ENCODE measurements at places on chromosomes 1 and 21. TPM values are rescaled to one million over a fixed set of nuclear protein-coding genes. Genes with fewer than 3 reads are reported as not detected.

DNA sequence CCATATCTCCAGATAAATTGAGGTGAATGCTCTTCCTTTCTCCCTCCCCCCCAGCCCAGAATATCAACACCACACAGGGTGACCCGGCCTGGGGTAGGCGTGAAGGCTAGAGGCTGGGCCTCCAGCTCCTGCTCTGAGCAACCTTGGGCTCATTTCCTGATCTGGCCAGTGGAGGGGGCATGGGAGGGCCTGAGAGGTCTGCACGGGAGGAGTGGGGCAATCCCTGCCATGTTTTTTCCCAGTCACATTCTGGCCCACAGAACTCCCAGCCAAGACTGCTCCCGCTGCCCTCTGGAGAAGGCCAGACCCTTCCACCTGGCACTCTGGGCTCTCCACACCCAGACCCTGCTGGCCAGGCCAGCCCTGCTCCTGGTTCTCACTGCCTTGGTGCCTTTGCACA, 3.9 kb downstream of the CLDN19 start:
- no peak overlapping the region for H3K4me3 ChIP-seq
- H3K36me3 ChIP-seq: no peaks in the 10 kb centered on the region
- DNase-seq: no peak
- H3K4me1 ChIP-seq: no peaks in the 10 kb centered on the region
- H3K27me3 ChIP-seq: no peaks in the 10 kb centered on the region

Gene CDC42SE1
- total RNA-seq: 56.8 TPM

Gene PERM1
- total RNA-seq: not detected

DNA sequence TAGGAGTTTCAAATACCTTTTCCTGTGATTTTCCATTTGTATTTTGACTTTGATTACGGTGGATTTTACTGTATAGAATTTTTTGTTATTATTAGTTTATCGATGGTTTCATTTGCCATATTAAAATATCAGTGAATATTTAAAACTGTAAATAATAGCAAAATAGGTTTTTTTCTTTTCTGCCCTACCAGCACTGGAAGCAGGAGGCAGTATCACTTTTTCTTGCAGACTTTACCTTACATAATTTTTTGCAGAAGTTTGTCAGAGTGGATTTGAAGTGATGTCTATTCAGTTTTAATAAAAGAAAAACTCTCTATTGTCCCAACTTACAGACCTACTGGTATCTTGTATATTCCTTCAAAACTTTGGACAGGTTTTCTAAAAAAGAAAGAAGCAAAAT, 213.6 kb downstream of the CENPF start:
- no peak overlapping the region for H3K4me3 ChIP-seq
- H3K4me1 ChIP-seq: no peaks in the 10 kb centered on the region
- H3K27ac ChIP-seq: no peak overlapping the region
- H3K27me3 ChIP-seq: no peaks in the 10 kb centered on the region

Gene MROH9
- total RNA-seq: not detected

Gene HFM1
- 11.2 TPM for total RNA-seq

DNA sequence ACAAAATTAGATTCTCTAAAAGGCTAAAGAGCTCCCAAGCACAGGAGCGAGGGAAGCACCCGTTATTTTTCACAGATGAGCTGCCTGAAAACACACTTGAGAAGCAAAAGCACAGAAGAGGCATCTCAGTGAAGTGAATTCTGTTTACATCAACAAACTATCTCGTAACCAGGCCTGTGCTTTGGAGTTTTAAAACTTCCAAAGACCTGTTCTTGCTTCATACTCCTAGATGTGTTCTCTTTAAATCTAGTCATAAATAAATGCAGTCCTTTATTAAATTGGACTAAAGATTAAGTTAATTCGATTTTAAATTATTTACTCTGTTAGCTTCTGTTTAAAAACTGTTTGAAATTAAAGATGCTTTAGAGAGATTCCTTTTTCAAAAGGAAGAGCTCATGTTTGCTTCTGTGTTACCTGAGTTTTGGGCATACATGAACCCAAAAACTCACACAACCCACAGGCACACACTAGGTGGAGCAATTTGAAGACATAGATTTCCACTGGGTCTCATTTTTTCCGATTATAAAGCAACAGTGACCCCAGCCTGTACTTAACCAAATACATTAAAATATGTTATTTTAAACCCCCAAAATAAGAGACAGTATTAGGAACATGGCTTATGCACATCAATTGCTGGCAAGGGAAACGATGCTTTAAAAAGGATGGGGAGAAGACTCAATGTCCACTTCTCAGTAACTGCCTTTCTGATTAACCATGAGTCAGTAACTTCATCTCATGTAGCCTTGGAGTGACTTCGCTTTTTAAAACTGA, 648.2 kb downstream of the SMYD3 start:
- peaks cover 2% of the 10 kb centered on the region for H3K4me1 ChIP-seq
- DNase-seq: no peak
- H3K27ac ChIP-seq: no peak overlapping the region
- H3K27me3 ChIP-seq: no peaks in the 10 kb centered on the region
- no peaks in the 10 kb centered on the region for H3K36me3 ChIP-seq
- H3K4me3 ChIP-seq: no peak overlapping the region

DNA sequence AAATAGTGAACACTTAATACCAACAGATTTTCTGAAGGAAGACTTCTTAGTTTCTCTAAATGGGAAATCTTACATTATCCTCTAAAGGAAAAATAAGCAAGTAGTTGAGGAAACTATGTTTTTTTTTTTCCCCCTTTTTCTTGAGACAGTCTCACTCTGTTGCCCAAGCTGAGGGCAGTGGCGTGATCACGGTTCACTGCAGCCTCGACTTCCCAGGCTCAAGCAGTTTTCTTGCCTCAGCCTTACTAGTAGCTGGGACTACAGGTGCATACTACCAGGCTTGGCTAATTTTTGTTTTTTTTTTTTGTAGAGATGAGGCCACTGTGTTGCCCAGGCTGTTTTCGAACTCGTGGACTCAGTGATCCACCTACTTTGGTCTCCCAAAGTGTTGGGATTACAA, 3.9 kb downstream of the MTR start:
- H3K27ac ChIP-seq: no peak overlapping the region
- no peak for DNase-seq
- no peaks in the 10 kb centered on the region for H3K36me3 ChIP-seq
- H3K4me3 ChIP-seq: no peak overlapping the region

GRCh38 chr1:200487650-200488049, 77.8 kb upstream of the ZNF281 start:
- no peaks in the 10 kb centered on the region for H3K36me3 ChIP-seq
- H3K4me3 ChIP-seq: no peak overlapping the region
- no peaks in the 10 kb centered on the region for H3K27me3 ChIP-seq
- H3K27ac ChIP-seq: no peak overlapping the region
- no peak for DNase-seq

DNA sequence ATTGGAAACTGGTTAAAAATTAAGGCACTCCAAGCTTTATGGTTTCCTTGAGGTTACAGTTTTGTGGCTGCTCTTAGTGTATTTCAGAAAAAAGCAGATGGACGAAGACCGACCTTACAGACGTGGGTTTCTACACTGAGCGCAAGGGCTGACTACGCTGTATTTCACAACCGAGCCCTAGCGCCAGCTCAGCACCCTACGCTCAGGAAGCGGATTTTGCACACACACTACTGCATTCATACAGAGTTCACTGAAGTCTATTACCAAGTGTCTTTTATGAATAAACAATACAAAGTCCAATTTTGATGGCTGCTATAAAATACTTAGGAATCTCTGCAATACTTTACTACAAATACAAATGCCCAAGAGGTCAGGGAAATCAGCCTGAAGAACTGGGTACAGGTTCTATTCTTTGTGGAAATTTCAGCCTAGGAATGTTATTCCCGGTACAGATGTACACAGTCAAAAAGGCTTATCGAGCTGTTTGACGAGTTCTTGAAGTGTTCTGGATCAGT, 23.8 kb downstream of the PTTG1IP start:
- H3K27ac ChIP-seq: no peak overlapping the region
- no peak for DNase-seq
- H3K4me3 ChIP-seq: no peak overlapping the region
- H3K4me1 ChIP-seq: peaks cover 3% of the 10 kb centered on the region
- no peaks in the 10 kb centered on the region for H3K27me3 ChIP-seq

- H3K27me3 ChIP-seq: no peaks in the 10 kb centered on the region
- no peaks in the 10 kb centered on the region for H3K36me3 ChIP-seq
- H3K4me1 ChIP-seq: no peaks in the 10 kb centered on the region
- H3K4me3 ChIP-seq: no peak overlapping the region
- H3K27ac ChIP-seq: no peak overlapping the region
- DNase-seq: no peak
Measured at GRCh38 chr1:239185245-239185619, 201.1 kb upstream of the CHRM3 start.

- H3K27ac ChIP-seq: no peak overlapping the region
- H3K4me1 ChIP-seq: no peaks in the 10 kb centered on the region
- H3K4me3 ChIP-seq: no peak overlapping the region
- H3K27me3 ChIP-seq: no peaks in the 10 kb centered on the region
- no peak for DNase-seq
Measured at GRCh38 chr1:16088996-16089395, 15.5 kb upstream of the FAM131C start.

GRCh38 chr1:21681426-21681825, 12.3 kb upstream of the RAP1GAP start:
- no peak overlapping the region for H3K27ac ChIP-seq
- no peak overlapping the region for H3K4me3 ChIP-seq
- no peaks in the 10 kb centered on the region for H3K36me3 ChIP-seq
- no peak for DNase-seq
- no peaks in the 10 kb centered on the region for H3K4me1 ChIP-seq
- no peaks in the 10 kb centered on the region for H3K27me3 ChIP-seq

Gene LRRC3
- 3.5 TPM for total RNA-seq

Gene SZRD1
- total RNA-seq: 152 TPM

Gene SPRR2E
- not detected for total RNA-seq

Gene FAAH
- 11.3 TPM for total RNA-seq

Gene DOP1B
- total RNA-seq: 12.5 TPM

GRCh38 chr1:47701741-47702515, 264.1 kb downstream of the FOXD2 start:
- H3K4me3 ChIP-seq: no peak overlapping the region
- H3K4me1 ChIP-seq: no peaks in the 10 kb centered on the region
- DNase-seq: no peak

DNA sequence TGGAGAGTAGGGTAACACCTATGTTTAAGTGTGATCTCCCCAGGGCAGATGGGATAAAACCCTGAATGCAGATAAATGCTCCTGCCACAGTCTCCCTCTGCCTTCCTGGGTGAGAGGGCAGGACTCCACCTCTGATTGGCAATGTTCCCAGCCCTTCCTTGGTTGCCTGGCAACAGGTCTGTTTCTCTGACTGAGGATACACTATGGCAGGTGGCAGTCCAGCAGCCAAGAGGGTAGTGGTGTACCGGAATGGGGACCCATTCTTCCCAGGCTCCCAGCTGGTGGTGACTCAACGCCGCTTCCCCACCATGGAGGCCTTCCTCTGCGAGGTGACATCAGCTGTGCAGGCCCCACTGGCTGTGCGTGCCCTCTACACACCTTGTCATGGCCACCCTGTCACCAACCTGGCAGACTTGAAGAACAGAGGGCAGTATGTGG, at the start of gene DCDC2B:
TSS of gene DCDC2B (plus strand) at position 199 of the 438 bp plus-strand sequence. CDS start at position 204, 5 bp downstream.
- H3K4me3 ChIP-seq: no peak within 1 kb of the TSS
- DNase-seq: no peak
- H3K27ac ChIP-seq: no peak within 1 kb of the TSS
- H3K4me1 ChIP-seq: peaks cover 9% of the 10 kb centered on the region

GRCh38 chr1:175179837-175180590, 12.6 kb downstream of the KIAA0040 start:
- DNase-seq: no peak
- no peaks in the 10 kb centered on the region for H3K27me3 ChIP-seq
- H3K4me1 ChIP-seq: peaks cover 3% of the 10 kb centered on the region
- H3K4me3 ChIP-seq: no peak overlapping the region

- DNase-seq: no peak
- H3K4me3 ChIP-seq: no peak overlapping the region
- no peaks in the 10 kb centered on the region for H3K27me3 ChIP-seq
- H3K27ac ChIP-seq: no peak overlapping the region
- no peaks in the 10 kb centered on the region for H3K36me3 ChIP-seq
Measured at GRCh38 chr1:32949519-32949918, 15.1 kb downstream of the RNF19B start.

DNA sequence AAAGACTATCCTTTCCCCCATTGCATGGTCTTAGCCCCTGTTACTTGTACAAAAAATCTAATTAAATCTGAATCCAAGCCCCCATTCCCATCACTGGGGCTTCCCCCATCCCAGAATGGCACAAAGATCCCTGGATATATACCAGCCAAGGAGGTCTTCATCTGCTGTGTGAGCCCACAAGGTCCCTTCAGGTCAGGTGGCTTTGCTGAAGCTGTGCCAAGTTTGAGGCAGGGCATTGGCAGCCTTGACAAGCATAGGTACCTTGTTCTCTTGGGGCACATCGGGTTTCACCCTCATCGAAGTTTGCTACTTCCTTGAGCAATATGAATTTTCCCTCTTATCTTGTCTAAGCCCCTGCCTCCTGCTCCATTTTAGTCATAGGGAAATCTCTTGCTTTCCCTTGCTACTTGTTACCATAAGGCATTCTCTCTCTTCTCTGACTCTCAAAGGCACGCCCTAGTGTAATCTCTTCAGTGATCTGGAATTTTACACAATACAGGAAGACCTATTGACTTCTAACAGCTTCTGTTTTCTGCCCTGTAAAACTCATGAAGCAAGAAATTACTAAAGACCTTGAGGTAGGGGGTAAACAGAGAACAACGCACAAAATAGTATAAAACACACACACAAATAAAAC, 71.4 kb upstream of the COG2 start:
- H3K4me1 ChIP-seq: no peaks in the 10 kb centered on the region
- DNase-seq: no peak
- no peaks in the 10 kb centered on the region for H3K36me3 ChIP-seq
- H3K4me3 ChIP-seq: no peak overlapping the region
- H3K27ac ChIP-seq: no peak overlapping the region

Gene MEF2D
- total RNA-seq: 96.6 TPM

Gene NCAM2
- total RNA-seq: 2.3 TPM

DNA sequence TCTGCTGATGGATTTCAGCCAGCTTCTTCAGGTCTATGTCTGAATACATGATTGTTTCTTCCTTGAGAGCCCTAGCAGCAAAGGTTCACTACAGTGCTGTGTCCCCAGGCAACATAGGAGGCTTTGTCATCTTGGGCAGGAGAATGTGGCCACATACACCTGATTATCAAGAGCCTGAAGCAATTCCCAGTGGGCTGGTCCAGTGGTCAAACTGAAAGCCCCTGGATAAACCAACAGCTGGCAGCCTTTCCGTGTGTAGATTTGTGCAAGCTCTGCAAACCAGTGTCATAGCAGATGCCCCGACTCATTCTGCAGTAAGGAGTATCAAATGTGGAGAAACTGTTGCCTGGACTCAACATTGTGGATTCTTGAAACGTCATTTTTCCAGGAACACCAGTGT, 2.3 kb upstream of the GIPC2 start:
- H3K4me1 ChIP-seq: peaks cover 6% of the 10 kb centered on the region
- H3K4me3 ChIP-seq: no peak overlapping the region
- no peak overlapping the region for H3K27ac ChIP-seq
- no peaks in the 10 kb centered on the region for H3K27me3 ChIP-seq
- DNase-seq: no peak

Gene BACE2
- total RNA-seq: 16.9 TPM

Gene PLA2G2F
- 0.15 TPM for total RNA-seq

Gene WRAP73
- total RNA-seq: 10.3 TPM

- H3K4me1 ChIP-seq: peaks cover 1% of the 10 kb centered on the region
- no peak overlapping the region for H3K4me3 ChIP-seq
- DNase-seq: no peak
- no peak overlapping the region for H3K27ac ChIP-seq
- H3K36me3 ChIP-seq: no peaks in the 10 kb centered on the region
Measured at GRCh38 chr1:160437432-160438316, 37.3 kb downstream of the VANGL2 start.

Measured in ovary (tissue), 10 donors.